Spinal cord (tissue), 10 donors: ENCODE measurements at places on chromosomes 6 and 20. TPM values are rescaled to one million over a fixed set of nuclear protein-coding genes. Genes with fewer than 3 reads are reported as not detected.

GRCh38 chr20:24332956-24333355, 136.5 kb upstream of the SYNDIG1 start:
- peaks cover 3% of the 10 kb centered on the region for H3K4me1 ChIP-seq
- no peaks in the 10 kb centered on the region for H3K36me3 ChIP-seq
- H3K27me3 ChIP-seq, result no peaks in the 10 kb centered on the region
- no peak for DNase-seq
- no peak overlapping the region for H3K4me3 ChIP-seq

DNA sequence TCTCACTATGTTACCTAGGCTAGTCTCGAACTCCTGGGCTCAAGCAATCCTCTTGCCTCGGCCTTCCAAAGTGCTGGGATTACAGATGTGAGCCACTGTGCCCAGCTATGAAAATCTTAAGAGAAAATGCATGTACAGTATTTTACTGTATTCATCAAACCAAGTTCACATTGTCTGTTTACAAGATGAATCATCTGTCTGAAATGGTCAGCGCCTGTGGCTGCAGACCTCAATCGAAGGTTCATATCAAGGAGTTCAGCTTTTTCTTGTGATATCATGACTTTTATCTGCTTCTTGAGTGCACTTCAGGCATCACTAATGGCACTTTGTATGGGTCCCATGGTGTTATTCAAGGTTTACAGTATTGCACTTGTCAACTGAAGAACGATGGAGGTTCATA, 155.1 kb downstream of the SLC16A10 start:
- no peak for DNase-seq
- H3K4me3 ChIP-seq, result no peak overlapping the region
- no peaks in the 10 kb centered on the region for H3K36me3 ChIP-seq
- no peak overlapping the region for H3K27ac ChIP-seq
- H3K27me3 ChIP-seq, result no peaks in the 10 kb centered on the region

Gene TGM6
- not detected for polyA plus RNA-seq

DNA sequence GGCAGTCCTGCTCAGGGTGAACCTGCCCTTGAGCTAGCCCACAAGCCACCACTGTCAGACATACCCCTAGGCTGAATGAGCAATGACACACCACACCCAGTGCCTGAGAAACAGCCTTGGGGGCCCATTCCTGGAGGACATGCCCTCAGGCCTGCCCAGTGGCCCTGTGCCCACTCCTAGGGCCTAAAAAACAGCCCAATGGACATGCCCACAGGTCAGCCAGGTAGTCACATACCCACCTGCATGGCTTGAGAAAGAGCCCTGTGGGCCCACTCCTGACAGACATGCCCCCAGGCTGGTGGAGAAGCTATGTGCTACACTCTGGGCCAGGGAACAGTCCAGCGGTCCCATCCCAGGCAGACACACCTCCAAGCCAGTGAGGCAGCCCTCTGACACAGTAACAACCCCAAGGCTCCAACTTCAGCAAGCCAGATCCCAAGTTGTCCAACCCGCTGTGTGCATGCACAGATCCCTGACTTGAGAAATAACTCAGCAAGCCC, 491.1 kb downstream of the KIF16B start:
- H3K36me3 ChIP-seq, result no peaks in the 10 kb centered on the region
- no peak overlapping the region for H3K27ac ChIP-seq
- H3K4me1 ChIP-seq, result no peaks in the 10 kb centered on the region

DNA sequence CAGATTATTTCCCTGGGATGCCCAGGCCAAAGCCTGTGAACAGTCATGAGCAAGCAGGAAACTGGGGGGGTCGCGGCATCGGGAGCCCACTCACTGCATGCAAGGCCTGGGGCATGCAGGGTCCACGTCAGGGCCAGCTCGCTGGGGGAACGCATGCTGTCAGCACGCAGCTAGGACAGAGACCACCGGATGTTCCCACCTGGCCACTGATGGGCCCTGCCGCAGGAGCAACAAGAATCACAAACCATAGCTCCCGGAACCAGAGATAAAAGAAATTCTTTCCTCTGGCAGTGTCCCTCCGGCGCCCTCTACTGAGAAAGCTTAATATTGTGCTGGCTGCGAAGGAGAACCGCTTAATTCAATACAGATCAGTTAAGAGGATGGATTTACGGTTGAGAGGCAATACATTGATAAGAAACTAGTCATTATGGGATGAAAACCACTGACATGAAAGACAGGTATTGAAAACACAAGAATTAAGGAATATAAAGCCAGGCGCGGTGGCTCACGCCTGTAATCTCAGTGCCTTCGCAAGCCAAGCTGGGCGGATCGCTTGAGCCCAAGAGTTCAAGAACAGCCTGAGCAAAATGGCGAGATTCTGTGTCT, 32.6 kb downstream of the C6orf15 start:
- peak overlapping the region; percentile 22 for H3K4me3 ChIP-seq
- DNase-seq, result peak; percentile 95
- no peaks in the 10 kb centered on the region for H3K36me3 ChIP-seq
- H3K27me3 ChIP-seq, result no peaks in the 10 kb centered on the region

Gene MUC21
- not detected for polyA plus RNA-seq
